ENCODE measurements at places on chromosomes 7 and 10.
A peak's percentile ranks its signal among the peaks of the same experiment; 100 is the strongest.

GRCh38 chr7:155586843-155587440, 40.6 kb upstream of the CNPY1 start:
- DNase-seq, result no peak

- DNase-seq, result no peak
Observed at GRCh38 chr10:6766131-6766801, 186.2 kb upstream of the PRKCQ start.

- DNase-seq, result no peak
Observed at GRCh38 chr10:43218951-43219837, 47.7 kb downstream of the RASGEF1A start.

DNA sequence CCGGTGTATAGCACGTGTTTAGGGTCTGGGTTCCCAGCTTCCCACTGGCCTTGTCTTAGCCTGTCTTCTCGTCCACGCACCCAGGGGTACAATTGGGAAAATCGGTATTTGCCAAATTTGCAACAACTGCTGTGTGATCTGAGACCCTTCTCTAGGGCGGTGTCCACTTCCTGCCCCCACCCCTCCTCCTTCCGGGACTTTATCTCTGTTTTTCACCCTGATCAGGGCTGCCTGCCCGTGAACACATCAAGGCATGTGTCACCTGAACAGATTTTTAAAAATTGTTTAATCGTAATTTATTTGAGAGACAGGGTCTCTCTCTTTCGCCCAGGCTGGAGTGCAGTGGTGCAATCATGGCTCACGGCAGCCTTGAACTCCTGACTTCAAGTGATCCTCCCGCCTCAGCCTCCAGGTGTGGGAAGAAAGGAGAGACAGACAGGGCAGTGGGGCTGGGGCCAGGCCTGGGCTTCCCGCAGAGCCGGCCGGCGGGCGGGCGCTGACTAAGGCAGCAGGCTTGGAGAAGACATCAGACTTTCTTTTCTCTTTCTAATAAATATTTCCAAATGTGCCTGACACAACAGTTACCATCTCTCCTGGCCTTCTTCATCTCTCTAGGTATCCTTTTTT, 27.5 kb downstream of the ELFN1 start:
- DNase-seq, result no peak

DNA sequence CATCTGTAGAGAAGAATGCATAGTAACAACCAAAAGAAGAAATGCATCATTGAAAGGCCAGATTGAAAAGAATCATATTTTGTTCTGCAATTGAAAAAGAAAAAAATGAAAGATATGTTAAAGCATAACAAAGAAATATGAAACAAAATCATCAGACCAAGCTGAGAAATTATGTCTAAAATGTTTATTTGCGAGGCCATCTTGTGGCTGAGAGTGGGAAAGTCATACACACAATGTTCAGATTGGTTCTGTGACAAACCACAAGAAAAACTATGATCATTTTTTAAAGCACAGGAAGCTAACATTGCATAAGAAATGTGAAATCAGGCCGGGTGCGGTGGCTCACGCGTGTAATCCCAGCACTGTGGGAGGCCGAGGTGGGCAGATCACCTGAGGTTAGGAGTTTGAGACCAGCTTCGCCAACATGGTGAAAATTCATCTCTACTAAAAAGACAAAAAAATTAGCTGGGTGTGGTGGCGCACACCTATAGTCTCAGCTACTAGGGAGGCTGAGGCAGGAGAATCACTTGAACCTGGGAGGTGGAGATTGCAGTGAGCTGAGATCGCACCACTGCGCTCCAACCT, 36.6 kb downstream of the ABCB5 start:
- no peak for DNase-seq

DNA sequence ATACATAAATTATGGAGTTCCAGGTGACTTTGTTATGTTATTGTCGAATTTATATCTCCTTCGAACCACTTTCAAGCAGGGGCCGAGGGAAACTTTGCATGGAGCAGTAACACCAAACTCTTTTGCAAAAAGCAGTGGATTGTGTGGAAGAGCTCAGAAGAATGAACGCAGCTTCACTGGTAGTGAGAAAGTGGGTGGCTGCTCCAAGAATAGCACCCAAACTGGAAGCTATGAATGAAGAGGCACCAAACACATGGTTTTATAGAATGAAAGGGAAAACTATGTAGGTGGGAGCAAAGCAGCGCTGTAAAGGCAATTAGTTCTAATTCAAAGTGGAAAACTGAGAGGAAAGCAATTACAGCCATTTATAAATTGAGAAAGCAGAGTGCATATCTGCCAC, 67.2 kb downstream of the CTTNBP2 start:
- DNase-seq, result no peak

DNA sequence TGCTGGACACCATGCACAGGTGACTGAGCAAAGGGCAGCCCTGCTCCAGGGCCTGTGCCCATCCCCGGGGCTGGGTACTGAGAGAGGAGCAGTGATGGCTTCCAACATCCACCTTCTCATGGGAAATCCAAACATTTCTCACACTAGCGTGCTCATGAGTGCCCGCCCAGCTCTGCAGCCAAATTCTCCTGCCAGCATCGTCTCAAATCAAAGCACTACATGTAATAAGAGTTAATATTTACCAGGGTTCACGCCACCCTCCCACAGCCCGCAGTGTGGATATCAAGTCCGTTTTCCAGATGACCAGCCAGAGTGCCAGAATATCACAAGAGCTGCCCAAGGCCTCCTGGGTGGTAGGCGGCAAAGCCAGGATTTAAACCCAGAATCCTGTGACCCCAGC, 12.1 kb downstream of the IL15RA start:
- DNase-seq, result no peak

GRCh38 chr10:52558090-52558489, 214.5 kb downstream of the MBL2 start:
- no peak for DNase-seq

- no peak for DNase-seq
Observed at GRCh38 chr7:9097565-9098060, 664.2 kb downstream of the NXPH1 start.

- no peak for DNase-seq
Observed at GRCh38 chr10:7264313-7264756, 146.5 kb downstream of the SFMBT2 start.

DNA sequence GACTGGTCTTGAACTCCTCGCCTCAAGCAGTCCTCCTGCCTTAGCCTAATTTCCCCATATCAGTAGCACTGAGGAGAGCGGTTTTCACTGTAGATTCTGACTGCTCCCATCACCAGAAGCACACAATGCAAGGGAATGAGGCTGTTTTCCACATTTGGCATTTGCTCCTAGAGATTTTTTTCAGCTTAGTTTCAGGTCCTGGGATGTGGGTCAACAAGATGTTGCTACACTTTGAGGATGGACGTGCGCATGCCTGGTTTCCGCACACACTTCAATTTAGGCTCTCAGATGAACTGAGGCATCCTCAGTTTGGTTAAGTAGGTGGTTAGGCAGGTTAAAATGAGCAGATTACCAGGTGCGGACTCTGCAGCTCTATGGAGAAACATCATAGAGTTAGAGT, 287.1 kb upstream of the LYZL1 start:
- DNase-seq, result no peak

DNA sequence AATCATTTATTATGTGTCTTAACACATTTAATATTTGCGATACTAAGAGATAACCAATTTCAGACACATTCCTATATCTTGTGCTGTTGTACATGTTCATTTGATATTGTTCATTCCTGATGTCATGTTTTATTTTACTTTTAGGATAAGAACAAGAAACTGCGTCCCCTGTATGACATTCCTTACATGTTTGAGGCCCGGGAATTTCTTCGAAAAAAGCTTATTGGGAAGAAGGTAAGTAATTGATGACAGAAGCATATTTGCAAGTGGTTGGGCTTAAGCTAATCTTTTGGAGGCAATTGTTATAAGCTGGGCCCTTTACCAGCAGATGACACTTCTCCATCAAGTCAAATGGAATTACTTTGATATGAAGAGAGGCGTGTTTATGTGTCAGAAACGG, 155.3 kb downstream of the SND1 start:
- no peak for DNase-seq

DNA sequence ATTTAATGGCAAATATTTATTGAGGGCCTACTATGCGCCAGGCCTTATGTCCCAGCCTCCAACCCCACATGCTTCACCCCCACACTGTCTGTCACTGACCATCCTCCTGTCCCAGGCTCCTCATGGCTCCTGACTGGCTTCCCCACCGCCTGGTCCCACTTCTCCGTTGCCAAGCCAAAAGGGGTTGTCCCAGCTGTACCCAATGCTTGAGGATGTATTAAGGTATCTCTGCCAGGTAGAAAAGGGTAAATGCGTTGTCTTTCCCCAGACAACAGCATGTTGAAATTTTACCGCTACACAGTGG, 168.8 kb upstream of the FRMD4A start:
- no peak for DNase-seq

DNA sequence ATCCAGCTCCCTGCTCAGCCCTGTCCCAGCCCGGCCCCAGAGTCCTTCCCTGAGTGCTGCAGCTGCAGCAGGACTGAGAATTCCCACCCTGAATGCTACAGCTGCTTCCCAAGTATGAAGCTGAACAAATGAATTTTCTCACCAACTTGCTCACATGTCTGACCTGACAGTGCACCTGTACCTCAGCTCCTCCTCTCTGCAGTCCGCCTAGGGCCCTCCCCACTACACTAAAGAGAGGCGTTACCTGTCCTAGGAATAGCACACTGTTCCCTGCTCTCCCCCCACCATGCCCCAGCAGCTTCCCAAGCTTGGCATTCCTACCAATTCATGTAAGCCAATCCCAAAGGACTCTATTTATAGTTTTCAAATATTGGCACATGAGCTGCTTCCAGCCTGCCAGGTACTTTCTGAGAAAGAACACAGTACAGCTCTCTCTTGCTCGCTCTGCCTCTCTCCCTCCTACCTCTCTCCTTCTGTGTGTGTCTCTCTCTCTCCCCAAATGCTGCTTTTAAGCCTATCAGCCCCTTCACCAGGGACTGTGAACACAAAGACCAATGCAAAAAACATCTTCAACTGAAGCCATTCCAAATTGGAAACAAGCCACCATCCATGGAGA, 400.1 kb downstream of the TNS3 start:
- DNase-seq, result no peak

GRCh38 chr7:106041140-106041717, 70.9 kb downstream of the SYPL1 start:
- peak; percentile 35 for DNase-seq

DNA sequence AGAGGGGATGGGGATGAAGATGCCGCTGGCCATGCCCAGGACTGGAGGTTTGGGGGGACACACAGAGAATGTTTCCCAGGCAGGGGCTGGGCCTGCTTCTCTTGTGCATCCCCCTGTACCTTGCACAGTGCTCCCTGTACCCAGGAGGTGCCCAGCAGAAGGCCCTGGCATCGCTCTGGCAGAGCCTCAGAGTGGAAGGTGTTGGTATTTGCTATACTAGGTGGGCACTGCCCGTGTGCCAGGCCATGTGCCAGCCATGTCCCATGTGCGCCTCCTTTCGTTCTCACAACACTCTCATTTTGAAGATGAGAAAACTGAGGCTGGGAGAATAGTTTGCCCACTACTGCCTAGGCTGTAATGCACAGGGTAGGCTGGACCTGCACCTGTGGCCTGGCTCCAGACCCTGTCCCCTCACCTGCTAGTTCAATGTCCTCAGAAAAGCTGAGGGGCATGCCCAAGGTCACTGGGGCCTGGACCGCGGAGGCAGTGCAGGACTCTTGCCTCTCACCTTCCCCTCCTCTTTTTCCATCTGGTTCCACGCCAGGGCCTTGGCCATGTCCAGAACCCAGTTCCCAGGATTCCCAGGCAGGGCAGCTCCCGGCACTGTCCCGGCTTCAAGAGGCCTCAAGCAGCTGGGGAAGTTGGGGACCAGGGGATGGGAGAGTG, 64.7 kb downstream of the GOLGA7B start:
- no peak for DNase-seq

DNA sequence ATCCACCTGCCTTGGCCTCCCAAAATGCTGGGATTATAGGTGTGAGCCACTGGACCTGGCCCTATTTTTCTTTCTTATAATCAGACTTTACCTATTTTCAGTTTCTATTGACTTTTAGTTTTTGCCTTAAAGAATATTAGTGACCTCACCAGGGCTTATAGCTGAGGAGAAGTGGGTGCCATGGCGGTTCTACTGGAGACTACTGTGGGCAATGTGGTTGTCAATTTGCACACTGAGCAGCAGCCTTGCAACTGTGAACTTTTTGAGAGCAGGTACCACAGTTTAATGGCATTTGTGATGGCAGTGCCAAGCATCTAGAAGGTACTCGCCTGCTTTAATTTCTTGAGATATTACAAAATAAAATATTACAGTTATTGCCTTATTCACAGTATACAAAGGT, 11.5 kb downstream of the GLCCI1 start:
- no peak for DNase-seq

DNA sequence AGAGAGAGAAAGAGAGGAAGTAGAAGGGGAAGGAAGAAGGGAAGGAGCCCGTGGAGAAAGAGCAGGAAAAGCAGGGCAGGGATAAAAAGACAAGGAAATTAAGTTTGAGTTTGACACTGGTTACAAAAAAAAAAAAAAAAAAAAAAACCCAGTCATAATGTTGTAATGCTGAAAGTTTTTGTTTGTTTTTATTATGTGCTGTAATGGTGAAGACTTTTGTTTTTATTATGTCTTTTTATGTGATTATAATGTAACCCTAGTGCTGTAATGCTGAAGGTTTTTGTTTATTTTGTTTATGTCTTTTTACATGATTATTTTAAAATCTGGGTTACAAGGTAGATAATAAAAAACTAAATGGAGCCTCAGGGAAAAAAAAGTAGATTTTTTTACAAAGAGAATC, 184.8 kb downstream of the SEMA3A start:
- no peak for DNase-seq

- DNase-seq, result no peak
Observed at GRCh38 chr10:97050205-97050745, 135.5 kb downstream of the SLIT1 start.

GRCh38 chr10:24962995-24963394, 10.6 kb upstream of the PRTFDC1 start:
- DNase-seq, result no peak

DNA sequence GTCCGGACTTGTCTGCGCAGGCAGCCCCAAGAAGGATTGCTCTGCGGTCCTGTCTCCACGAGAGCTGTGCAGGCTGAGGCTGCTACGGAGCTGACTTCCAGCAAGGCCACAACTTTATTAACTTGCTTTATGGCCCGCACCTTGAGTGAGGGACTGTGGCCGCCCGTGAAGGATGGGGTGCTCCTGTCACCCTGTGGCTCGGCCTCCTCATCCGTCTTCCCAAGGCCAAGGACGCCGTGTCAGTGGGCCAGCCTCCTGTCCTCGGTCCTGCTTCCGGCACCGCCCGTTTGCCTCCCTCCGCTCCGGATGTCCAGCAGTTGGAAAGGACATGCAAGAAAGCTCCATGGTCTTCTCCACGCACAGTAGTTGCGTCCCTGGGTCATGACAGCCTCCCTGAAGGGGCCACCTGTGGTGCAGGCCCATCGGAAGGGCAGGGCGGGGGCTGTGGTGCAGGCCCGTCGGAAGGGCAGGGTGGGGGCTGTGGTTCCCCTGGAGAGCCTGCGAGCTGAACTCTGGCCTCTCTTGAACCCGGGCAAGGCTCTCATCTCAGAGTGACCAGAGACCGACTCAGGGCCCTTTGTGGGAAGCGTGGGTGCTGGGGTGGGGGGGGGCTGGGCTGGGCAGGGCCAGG, 87.1 kb downstream of the NKX6-2 start:
- DNase-seq, result no peak

DNA sequence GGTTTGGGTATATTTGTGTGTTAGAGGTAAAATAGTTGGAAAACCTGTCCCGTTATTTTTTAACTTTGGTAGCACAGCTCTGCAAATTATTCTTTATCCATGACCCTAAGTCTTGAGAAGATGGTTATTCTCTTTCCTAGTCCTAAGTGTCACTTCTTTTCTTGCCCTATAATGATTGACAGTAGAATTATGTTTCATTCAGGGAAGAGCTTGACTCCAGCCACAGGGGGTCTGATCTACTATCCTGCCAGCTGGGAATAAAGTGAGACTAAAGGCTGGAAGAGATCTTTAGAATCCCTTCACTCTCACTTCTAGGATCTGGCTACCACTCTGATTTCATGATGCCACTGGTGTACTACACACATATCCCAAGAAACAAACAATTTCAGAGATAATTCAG, 90.4 kb downstream of the PHTF2 start:
- DNase-seq, result no peak

Measured in GM18507 (cell line).